Femur (tissue), 1 donor: ENCODE measurements at places on chromosomes 4 and X.

- no peak for DNase-seq
Measured at GRCh38 chrX:124981420-124981819, 338.3 kb upstream of the TEX13C start.

GRCh38 chr4:107183155-107183774 is 147.2 kb upstream of the DKK2 start:
- peak; percentile 29 for DNase-seq

DNA sequence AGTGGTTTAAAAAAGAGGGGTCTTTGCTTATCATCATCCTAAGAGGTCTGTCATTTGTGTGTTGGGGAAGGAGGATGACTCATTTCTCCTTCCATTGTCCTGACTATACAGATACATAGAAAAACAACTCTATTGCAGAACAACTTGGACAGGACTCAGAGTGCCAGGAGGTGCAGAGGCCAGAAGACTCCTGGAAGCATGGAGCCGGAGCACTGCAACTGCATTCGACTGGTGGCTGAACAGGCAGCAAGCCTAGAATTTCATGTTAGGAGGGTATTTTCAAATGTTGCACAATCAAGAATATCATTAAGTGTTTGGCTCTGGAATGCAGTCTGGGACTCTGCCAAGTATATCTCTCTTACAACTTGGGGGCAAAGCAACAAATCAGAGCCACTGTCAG is 35.0 kb upstream of the MAML3 start:
- no peak for DNase-seq

GRCh38 chr4:47863486-47863885 is 25.6 kb upstream of the CORIN start:
- DNase-seq: no peak

DNA sequence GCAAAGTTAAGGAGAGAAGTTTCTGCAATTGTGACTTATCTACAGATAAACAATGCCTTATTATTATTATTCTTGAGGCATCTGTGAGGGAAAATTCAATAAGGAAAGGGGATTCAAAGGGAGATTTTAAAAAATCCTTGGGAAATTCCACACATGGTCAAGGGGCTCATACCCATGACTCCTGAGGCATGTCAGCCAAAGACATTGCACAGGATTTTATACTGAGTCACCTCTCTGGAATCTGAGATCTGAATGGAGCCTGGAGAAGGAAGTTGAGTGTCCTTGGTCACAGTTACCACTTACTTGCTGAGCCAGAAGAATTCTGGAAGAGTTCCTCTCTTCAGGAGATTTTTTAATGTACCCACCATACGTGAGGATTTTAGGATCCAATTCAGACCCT is 14.4 kb upstream of the CXCL8 start:
- no peak for DNase-seq

DNA sequence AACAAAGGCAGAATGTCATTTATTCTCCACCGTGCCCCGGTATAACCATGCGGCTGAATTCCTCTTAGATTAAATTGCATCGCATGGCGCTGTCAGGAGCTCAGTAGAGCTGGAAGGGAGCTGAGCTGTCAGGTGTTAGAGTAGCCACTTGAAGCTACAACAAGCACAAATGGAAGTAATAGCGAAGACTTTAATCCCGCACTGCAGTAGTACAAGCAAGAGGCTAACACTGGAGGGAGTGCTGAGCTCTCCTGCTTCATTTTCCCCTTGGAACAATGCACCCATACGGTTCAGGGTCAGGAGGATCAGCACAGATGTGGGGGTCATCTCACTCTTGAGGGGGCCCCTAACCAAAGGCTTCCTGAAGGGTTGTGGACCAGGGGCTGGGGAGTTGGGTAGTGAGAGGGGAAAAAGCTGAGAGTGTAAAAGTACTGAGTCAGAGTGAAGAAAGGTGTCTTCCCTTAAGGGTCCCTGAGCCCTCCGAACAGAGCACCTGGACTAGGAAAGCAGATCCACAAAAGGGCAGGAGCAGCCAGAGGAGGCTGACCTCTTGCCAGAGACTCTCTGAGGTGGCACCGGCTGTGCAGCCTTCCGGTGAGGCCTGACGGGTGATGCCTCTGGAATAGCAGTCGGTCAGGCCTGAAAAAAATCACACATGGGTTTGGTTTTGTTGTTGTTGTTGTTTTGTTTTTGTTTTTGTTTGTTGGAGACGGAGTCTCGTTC is 36.0 kb upstream of the CBR4 start:
- DNase-seq: no peak

DNA sequence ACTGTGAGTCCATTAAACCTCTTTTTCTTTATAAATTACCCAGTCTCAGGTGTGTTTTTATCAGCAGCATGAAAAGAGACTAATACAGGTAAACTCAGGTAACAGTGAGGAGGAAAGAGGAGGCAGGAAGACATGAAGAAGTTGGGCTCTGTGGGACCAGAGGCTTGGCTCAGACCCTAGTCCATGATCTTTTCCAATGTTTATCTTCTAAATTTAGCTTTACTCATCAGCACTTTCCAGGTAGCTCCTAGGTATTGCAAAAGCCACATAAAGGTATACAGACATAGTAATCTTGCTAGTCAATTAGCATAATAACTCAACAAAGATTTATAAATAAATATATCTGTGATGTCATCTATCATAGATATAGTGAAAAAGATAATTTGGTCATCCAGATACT is 11.2 kb upstream of the FRYL start:
- DNase-seq: no peak

DNA sequence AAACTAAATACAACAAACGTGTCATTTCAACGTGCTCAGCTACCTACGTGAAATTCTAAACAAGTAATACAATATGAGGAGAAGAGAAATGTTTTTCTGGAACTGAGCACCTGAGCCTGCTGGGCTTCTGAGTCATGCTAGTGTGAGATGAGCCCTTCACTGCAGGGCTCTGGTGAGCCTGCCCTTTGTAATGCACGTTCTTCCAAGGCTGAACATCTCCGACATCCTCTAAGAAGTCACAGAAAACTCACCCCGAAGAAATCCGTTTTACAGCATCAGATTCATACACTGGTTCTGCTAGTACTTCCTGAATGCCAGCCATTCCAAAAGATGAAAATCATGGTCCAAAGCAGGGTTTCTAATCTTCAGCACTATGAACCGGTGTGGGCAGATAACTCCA is 157.1 kb downstream of the AMELX start:
- no peak for DNase-seq

GRCh38 chrX:140572724-140573123 is 67.9 kb upstream of the SOX3 start:
- DNase-seq: peak; percentile 19

- no peak for DNase-seq
Measured at GRCh38 chr4:114398410-114398809, 200.2 kb upstream of the UGT8 start.

DNA sequence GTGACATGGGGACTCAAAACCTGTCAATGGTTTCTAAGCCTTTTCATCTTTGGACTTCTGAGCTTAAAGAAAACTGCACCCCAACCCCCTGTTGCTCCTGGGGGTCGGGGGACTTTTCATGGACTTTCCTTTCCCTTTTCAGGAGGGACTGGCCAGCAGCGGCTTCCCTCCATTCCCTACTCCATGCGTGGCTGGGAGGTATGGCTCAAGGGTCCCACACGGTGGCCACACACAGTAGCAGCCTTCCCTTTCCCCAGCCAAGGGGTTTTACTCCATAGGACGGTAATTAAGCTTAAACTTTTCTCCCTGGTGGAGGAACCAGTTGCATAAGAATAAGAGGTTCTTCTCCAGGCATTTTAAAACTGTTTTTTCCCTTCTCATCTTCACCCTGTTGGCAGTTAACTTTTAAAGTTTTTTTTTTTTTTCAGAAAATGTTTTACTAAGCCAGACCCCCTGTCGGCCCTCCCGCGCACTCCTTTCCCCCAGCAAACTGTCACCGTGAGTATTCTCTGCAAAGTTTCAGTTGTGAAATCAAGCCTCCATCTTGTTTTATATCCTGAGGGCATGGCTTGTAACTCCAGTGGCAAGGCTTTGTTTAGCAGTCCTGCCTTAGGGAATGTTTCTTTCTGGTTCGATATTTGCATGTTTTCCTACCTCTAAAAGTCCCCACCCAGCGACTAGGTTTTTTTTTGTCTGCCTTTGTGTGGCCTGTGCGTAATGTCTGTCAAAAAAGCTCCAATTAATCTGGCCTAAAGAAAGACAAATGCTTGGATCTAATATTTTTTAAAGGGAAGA is 325.7 kb downstream of the TLL1 start:
- DNase-seq: no peak

DNA sequence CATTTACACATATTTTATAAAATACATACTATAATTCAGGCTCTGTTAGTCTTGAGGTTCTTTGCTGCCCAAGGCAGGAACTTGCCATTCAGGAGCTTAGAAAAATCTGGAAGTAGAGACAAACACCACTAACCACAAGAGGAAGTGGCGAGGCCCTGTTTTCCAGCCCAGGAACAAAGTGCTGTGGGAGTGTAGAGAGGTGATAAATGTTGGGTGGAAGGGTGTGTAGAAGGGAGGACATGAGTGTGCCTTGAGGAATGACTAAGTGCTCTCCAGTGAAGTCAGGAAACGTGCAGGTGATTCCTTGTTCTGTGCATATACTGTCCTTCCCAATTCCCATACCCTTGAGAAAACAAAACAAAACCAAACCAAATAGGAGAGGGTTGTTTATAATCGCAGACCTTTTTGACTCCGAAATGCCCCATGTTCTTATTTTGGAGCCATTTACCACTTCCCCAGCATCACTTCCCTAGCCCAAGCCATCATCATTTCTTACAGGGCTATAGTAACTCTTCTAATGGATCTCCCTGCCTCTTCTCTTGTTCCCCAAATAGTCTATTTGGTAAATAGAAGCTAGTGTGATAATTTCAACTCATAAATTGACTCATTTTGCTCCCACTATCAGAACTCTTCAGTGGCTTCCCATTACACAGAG is 83.2 kb downstream of the GPAT3 start:
- no peak for DNase-seq

DNA sequence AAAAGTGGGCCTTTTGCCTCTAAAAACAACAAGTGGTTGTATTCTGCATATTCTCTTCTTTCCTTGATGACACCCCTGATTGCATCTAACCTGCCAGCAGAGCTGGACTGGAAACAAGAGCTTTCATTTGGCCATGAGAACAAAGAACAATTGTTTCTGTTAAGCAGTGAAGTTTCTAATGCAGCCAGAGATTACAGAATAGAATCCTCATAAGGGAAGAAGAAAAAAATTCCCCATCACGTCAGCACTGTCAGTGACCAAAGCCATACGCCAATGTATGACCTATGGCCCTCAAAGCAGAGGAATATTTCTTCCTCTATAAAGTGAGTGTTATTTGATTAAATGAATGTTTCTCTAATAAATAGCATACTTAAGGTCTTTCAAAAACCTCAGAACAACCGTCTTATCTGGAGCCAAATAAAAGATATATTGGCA is 529.1 kb upstream of the INTU start:
- peak; percentile 27 for DNase-seq

- DNase-seq: peak; percentile 89
Measured at GRCh38 chrX:18674788-18675735, 3.2 kb upstream of the RS1 start.

- no peak for DNase-seq
Measured at GRCh38 chr4:118829107-118829506, 6.8 kb downstream of the SEC24D start.

DNA sequence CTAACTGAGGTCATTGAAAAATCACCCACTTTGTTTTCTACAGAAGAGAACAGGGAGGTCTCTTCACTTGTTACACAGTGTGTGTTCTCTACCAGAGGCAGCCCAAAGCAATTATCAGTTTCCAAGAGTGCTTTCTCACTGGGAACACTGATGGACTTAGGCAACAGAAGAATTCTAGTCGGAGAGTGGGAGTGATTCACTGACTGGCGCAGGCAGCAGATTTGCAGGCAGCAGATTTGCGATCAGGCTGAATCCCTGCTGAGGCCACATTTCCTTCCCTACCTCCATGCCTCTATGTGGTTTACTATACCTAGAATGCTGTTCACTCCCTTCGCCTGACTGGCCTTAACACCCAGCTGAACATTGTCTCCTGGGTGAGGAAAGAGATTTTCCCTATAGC is 6.6 kb downstream of the OCIAD2 start:
- no peak for DNase-seq

DNA sequence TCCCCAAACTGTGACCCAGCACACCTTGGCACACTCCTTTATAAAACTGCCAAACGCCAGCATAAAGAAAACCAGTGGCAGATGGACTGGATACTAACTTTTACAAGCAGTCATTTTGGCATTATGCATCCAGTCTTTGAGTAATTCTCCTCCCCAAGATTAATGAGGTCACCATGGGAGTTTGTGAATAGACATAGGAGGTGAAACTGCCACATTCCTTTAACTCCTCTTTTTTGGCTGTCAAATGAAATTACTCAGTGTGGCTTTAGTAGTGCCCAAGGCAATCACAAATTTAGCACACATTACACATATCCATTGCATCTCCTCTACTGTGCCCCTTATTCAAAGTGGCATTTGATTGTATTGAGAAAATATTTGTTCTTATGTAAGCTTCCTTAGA is 315.3 kb upstream of the FGF13 start:
- no peak for DNase-seq

- no peak for DNase-seq
Measured at GRCh38 chr4:108425988-108426387, 194.4 kb upstream of the RPL34 start.

DNA sequence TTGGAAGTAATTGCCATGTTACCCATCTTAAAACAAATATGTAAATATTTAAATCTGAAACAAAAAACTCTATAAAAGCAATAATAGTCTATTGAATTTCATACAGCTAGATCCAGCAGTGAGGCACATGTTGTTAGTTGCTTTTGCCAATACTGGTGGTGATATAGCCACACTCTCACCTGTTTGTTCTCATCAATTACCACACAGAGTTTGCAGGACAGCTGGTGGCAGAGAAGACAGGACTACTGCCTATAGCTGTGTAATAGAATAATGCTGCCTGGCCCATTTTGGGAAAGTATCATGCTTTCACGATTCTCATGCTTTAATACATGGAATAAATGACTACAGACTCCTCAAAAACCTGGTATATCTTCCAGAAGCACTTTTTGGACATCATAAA is 3.7 kb upstream of the PRR32 start:
- DNase-seq: no peak

- no peak for DNase-seq
Measured at GRCh38 chrX:152450076-152450475, 1.0 kb downstream of the GABRA3 start.

DNA sequence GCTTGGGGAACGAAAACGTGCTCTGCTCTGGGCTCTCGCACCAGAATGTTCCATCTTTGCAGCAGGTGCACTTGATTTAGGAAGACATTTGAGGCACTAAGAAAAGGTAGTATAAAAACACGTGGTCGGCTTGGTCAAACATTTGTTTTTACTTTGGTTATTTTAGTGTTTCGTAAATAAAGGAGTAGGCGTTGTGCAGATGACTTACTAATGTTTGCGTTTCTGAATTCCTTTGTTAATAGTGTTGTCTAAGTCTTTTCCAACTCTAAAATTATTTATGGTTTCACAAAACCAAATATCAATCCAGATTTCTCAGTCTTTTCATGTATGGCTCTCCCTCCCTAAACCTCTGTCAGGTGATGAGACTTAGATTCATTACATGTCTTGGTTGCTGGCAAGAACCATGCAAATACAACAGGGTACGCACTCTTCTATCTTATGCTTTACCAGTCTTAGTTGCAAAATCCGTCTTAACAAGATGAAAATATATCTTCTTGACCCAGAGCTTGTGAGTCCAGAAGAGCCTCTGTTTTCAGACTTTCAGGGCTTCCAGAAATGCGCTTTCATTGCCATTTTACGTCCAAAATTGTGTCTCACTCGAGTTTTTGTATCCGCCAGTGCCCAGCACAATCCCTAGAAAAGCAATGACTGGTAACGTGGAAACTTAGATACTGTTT is 686 bp downstream of the MTHFD2L start:
- no peak for DNase-seq
